Stimulated activated CD8-positive, alpha-beta memory T cell treated with anti-CD3 and anti-CD28 coated beads, Interleukin-4, amount 100 ng/mL, for 48 hours (primary cell): ENCODE measurements at places on chromosomes 11 and 22.

GRCh38 chr11:112829971-112830654 lies 131.1 kb upstream of the NCAM1 start:
- DNase-seq = no peak

- no peak for DNase-seq
Observed at GRCh38 chr11:101816613-101817012, 98.2 kb upstream of the CEP126 start.

- DNase-seq = no peak
Observed at GRCh38 chr11:95796501-95796900, 6.2 kb downstream of the CEP57 start.

DNA sequence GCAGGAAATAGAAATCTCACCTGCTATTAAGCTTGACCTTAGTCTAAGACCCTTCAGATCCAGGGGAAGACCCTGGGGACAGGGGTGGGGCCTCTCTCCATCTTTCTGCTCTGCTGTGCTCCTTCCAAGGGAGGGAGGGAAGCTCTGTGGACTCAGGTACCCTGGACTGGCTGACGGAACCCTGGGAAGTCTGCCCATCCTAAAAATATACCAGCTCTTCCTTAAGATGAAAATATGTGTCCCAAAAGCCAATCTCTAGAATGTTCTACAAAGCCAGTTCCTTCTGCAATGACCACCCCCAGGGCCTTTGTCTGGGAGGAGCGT lies 73.7 kb downstream of the RTL6 start:
- DNase-seq = no peak

GRCh38 chr11:93219440-93219839 lies 21.6 kb upstream of the SLC36A4 start:
- DNase-seq = no peak

DNA sequence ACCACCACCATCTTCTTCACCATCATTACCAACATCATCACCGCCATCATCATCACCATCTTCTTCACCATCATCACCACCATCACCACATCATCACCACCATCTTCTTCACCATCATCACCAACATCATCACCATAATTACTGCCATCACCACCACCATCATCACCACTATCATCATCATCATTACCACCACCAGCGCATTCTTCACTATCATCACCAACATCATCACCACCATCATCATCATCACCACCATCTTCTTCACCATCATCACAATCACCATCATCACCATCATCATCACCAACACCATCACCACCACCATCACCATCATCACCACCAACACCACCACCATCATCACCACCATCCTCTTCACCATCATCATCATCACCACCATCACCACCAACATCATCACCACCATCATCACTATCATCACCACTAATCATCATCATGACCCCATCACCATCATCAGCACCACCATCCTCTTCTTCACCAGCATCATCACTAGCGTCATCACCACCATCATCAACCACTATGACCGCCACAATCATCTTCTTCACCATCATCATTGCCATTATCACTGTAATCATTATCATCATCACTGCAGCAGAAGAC lies 303.8 kb downstream of the CTTN start:
- DNase-seq = no peak

GRCh38 chr11:77468527-77468926 lies 5.4 kb downstream of the PAK1 start:
- no peak for DNase-seq

DNA sequence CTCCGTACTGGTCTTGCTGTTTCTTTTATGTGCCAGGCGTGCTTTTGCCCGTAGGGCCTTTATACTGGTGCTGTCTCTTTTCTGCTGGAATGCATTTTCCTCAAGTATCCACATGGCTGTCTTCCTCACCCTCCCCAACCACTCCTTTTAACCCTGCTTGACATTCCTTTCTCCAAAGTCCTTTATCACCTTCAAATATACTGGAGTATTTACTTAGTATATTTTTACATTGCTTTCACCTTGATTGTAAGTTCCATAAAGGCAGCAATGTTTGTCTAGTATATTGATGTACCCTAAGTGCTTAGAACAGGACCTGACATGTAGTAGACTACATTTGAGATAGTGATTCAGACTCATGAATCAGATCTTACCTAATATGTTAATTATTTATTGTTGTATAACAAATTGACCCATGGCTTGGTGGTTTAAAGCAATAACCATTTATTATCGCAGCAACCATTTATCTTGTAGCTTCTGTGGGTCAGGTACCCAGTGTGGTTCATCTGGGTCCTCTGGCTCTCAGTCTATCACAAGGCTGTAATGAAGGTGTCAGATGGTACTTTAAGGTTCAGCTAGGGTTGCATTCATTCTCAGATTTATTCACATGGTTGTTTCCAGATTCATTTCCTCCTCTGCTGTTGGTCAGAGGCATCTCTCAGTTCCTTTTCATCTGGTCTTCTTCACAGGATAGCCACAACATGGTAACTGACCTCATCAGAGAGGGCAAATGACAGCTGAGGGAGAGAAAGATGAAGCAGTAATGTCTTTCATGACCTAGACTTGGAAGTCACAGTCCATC lies 34.2 kb downstream of the DDX10 start:
- no peak for DNase-seq

DNA sequence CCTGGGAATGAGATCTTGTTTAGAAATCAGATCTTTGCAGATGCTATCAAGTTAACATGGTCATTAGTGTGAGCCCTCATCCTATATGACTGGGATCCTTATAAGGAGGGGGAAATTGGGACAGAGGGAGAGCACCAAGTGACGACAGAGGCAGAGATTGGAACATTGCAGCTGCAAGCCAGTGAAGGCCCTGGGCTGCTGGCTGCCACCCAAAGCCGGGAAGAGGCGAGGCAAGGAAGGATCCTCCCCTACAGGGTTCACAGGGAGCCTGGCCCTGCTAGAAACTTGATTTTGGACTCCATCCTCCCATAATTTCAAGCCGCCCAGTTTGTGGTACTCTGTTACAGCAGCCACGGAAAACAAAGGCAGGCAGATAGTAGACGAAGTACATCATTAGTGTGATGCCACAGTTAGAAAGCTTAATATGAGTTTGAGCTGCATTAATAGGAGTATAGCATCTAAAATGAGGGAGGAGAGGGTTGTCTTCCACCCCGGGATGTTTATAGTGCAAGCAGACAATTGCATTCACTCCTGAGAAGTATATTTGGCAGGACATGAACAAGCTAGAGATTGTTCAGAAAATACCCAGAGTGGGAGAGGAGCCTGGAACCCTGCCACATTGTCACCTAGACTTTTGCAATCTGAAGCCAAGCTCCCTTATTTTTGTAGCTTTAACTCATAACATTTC lies 56.8 kb upstream of the CLMP start:
- no peak for DNase-seq

DNA sequence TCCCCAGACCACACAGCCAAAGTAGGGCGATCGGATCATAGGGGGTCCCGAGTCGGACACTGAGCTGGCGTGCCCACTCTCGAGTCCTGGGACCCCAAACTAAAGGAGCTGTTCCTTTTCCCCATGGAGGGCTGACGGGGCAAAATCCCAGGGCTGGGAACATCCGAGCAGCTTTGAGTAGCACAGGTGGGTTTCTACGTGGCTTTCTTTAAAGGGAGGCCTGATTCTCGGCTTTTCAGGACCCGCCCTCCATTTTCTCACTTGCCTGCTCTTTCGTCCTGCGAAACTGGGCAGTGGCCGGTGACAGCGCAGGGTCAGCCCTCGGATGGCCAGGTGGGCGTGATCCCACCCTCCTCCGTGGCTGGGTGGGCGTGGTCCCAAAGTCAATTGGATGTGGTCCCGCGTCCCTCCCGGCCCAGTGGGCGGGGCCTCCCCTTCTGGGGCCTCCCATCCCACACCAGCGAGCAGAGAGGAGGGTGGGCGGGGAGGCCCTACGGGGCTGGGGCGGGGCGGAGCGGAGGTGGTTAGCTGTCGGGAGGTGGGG lies 17.5 kb upstream of the TXNRD2 start:
- no peak for DNase-seq

- DNase-seq = no peak
Observed at GRCh38 chr11:60183591-60184205, 815 bp upstream of the MS4A6A start.

DNA sequence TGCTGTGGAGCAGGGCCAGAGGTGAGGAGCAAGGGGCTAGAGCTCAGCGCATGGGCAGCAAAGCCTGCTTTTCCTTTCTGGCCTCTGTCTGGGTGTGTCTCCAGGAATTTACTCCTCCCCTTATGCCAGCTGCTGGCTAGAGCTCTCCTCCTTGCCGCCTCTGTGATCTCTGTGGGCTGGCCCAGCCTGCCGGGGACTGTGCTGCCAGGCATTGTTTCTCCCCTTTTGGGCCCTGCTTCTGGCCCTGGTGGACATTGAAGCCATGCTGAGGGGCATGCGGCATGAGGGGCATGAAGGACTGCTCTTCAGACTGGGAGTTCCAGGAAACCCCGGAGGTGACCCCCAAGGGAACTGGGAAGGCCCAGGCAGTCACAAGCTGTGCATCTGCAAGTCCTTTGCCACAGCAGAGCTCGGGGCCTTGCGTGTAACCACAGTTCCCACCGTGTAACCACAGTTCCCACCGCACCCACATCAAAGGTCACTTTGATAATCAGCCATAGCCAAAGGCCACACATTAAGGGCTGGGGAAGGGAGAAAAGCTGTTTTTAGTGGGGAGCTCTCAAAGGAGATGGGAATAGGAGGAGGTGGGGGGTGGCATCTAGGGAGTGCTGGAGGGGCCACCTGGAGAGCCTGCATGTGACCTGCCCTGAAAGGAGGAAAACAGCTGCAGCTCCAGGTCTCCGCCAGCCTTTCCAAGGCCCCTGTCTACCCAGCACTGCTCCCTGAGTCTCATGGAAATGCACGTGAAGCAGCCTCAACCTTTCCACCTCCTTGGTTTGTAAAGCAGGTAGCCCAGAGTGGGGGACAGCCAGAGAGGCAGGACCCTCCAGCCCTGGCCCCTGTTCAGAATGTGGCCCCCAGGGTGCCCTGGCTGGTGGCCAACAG lies 62.3 kb downstream of the PPFIBP2 start:
- DNase-seq = peak; percentile 62

DNA sequence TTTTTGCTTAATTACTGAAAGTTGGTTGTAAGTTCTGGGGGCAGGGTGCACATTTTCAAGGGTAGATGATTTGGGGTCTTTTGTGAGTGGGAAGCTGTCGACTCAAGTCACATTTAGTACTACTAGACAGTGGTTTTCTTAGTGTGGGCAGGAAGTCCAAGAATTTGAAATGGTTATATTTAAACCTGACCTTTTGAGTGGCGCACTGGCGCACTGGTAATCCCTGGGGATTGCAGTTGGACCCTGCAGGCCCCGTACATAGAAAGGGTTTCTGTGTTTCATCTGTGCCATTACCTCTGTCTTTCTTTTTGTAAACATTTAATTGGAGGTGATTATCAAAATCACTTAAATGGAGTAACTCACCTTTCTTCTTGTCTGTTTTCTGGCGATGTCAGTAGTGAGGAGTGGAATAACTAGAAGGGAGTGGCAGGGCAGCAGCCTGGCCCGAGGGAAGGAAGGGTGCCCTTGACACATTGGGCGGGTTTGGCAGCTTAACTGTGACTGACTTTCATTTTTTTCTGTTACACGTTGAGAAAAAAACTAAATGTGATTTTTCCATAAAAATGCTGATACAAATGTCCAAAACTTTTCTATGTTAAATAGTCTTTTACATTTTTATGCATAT lies 101.8 kb upstream of the GAL start:
- no peak for DNase-seq

DNA sequence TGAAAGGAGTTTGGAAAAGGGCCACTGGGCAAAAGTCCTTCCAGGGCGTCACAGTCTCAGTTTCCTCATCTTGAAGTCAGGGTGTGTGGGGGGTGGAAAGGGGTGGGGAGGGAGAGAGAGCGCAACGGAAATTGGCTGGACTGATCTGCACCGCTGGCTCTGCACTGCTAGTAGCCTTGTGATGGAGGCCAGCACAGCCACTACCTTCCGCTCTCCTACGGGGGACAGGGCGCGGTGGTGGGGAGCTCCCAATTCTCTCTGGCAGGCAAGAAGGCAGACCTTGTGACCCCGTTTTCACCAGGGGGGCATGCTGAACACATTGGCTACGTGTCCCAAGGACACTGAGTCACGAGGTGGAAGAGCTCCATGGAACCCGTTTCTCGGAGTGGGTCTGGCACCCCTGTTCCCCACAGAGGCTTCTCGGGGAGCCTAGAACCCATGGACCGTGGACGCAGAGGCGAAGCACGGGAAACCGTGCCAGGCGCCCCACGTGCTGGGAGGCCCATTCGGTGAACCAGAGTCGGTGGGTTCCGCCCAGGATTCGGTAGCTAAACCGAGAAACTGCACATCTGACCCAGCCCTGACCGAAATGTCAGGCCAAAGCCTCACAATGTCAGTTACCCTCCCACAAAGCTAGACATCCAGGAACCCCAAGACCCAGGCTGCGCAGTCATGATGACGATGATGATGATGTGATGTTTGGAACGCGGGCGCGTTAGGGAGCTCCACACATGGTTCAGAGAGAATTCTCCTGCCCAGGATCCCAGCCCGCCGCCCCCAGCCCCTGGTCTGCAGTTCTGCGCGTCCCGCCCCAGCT lies 28.3 kb upstream of the WNT11 start:
- no peak for DNase-seq

- no peak for DNase-seq
Observed at GRCh38 chr11:59218893-59219292, 6.2 kb upstream of the MPEG1 start.

GRCh38 chr11:12512132-12512531 lies 134.8 kb downstream of the PARVA start:
- DNase-seq = no peak

- DNase-seq = no peak
Observed at GRCh38 chr22:33883561-33883960, 36.7 kb downstream of the LARGE1 start.

DNA sequence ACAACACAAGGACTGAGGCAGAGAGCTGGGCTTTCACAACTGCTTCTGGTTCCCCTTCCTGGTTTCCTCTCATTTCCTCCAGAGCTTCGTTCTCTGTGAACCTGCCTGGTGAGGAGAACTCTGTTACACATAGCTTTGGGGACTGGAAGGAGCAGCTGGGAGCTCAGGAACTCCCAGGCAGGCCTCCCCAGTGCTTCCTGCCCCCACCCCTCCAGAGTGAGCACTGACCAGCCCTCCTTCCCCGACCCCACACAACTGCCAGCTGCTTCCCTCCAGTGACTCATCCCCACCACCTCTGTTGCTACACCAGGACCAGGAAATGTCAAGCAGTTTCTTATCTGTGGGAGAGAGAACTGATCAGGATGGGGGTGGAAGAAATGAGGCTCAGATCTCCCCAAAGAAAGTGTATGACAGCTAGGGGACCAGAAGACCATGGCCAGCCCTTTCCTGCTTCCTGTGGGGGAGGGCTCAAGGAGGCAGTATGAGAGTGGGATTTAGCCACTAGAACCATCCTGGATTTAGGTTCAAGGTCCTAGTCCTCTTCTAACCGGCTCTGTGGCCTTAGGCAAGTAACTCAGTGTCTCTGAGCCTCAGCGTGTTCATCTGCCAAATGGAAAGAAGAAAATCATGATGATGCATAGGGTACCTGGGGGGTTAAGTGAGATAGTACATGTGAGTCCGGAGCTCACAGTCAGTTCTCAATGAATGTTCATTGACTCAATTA lies 4.5 kb upstream of the TP53I11 start:
- no peak for DNase-seq
